ENCODE measurements at places on chromosomes 5 and 9. TPM values are rescaled to one million over a fixed set of nuclear protein-coding genes. Genes with fewer than 3 reads are reported as not detected.

- no peak for DNase-seq
These were observed 32.6 kb downstream of the ECPAS start for GRCh38 chr9:111451570-111451969.

- no peak for DNase-seq
These were observed 113.2 kb upstream of the SNX2 start for GRCh38 chr5:122661496-122662180.

DNA sequence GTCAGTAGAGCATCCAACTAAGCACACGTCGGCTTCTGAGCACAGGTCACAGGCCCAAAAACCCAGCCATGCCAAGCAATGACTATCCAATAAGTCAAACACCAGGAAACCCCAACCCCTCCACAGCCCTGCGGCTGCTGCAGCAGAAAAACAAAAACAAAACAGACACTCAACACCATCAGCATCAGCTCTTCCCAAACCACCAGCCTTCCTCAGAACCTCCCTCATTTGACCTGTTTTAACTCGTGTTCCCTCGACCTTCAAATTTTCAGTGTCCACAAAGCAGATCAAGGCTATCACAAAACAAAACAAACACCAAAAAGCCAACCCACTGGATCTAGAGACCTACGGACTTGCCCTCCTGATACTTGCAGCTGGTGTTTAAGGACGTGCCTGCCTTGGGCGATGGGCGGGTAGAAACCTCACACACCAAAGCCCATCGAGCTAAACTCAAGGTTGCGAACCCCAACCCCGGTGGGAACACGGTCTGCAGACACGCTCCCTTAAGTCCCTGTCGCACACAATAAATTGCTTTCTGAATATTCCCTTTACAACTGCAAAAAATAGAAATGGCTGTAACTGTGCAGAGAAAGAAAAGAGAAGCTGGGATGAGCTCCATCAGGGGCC, 247.1 kb upstream of the ANKRD55 start:
- DNase-seq: no peak

GRCh38 chr5:12901696-12902095, 997.5 kb upstream of the CTNND2 start:
- DNase-seq: no peak

DNA sequence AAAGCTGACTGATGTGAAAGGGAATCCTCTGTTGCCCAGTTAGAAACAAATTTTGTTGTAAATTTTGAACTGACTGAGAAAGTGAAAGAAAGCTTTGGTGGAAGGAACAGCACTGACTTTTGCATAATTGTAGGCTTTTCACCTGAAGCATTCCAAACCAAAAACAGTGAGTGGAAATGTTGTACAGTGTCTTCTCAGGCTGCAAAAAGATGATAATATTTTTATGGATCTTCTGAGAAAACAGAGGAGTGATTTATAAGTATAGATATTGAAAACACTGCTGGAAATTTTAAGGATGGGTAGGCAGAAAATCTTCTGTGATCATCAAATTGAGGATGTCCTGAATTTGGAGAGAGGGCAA, 40.0 kb downstream of the LURAP1L start:
- no peak for DNase-seq

- no peak for DNase-seq
These were observed 22.7 kb downstream of the CAMK2A start for GRCh38 chr5:150266871-150267291.

GRCh38 chr9:121038362-121038761, 11.7 kb downstream of the C5 start:
- no peak for DNase-seq

DNA sequence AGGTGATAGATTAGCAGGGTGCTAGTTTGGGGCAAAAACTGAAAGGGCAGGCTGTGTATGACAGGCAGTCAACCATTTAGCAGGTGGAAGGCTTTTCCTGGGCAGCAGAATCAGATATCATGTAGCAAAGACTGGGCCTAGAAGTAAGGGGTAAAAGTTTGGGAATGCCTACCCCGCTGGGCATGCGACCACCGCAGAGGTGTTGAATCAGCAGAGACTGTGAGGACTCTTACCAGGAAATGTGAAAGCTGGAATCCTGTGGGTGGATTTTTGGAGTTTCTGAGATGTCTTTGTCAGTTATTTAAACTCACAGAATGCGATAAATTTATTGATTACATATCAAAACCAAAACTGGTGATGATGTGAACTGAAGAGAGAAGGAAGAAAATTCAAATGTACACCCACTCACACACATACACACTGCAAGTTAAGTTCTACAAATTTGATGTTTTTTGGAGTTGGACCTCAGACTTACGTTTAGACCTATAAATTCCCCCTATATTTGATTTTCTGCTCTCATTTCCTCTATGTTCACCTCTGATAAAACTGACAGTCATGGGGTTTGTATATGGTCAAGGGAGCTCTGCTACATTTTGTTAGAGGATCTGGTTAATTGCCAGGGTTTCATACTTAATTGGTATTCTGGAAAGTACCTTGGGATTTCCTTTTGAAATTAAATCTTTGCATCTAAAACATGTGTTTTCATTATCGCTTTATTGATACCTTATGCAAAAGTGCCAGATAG, 333.6 kb downstream of the CSNK1G3 start:
- DNase-seq: no peak

- no peak for DNase-seq
These were observed 15.0 kb upstream of the GLRX start for GRCh38 chr5:95837492-95837891.

DNA sequence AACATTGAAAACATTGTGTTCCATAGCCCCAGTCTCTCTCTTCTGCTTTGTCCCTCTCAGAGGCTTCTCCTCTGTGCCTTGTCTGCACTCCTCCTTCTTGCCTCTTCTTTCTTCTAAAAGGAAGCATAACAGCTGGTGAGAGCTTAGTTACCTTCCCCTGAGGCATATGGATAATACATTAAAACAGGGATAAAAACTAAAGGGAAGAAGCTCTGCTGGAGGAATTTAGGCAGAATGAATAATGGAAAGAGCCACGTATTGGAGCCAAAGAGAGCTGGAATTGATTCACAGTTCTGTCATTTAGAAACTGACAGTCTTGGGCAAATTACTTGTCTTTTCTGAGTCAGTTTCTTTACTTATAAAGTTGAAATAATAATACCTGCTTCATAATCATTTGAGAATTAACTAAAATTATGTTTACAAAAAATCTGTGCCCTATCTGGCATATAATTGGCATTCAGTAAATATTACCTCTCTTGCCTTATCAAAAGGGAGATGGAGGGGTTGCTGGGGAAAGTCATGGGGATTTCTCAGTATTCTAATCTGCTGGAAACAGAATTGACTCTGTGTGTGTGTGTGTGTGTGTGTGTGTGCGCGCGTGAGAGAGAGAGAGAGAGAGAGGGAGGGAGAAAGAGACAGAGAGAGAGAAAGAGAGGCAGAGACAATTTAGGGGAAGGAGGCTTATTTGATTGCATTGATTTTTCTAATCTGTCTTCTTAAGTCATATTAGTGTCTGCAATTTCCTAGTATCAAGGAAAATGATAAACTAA, 20.2 kb downstream of the ZNF474 start:
- no peak for DNase-seq

IL7R gene
- total RNA-seq: 112 TPM

CDC14B gene
- 0.56 TPM for total RNA-seq

ACOT12 gene
- not detected for total RNA-seq
